ENCODE measurements at places on chromosomes 16 and 17.

GRCh38 chr16:78437352-78437968, 338.0 kb downstream of the WWOX start:
- DNase-seq, result peak; percentile 38

GRCh38 chr17:40099619-40100418, 570 bp downstream of the NR1D1 start:
- peak; percentile 37 for DNase-seq

DNA sequence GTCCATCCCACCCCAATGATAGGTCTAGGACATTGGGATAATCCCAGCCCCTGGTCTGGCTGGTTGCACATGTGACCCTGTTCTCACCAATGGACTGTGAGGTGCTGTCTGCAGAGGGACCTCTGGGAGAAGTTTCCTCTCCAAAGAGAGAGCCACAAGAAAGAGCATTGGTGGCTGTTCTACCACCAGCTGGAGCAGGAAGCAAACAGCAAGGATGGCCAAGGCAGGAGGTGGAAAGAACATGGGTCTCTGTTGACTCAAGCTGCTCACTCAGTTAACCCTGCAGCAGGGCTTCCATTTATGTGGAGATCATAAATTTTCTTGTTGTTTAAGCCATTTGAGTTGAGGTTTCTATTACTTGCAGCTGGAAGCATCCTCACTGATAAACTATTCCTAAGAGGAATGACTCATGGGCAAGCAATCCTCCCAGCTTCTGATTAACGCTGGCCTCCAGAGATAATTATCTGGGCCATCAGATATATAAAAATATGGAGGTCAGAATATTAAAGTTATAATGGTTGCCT, 52.6 kb downstream of the CYB5B start:
- no peak for DNase-seq

- DNase-seq, result no peak
These were observed 8.1 kb downstream of the MYOCD start for GRCh38 chr17:12673788-12674187.

DNA sequence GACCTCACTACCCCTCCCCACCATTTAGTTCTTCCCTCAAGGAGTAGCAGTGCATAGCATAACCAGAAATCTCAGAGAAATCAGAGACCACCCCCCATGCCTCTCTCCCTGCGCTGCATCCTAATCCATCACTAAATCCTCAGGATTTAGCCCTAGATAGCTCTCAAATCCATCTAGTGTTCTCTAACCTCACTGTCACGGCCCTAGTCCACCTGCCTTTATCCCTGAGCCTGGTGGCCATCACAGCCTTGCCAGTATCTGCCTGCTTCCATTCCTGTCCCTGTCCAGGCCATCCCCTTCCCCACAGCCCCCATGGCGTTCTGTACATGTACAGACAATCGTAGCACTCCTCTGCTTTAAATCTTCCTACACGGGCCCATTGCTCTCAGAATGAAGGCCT, 19.1 kb downstream of the CBLN1 start:
- DNase-seq, result no peak

DNA sequence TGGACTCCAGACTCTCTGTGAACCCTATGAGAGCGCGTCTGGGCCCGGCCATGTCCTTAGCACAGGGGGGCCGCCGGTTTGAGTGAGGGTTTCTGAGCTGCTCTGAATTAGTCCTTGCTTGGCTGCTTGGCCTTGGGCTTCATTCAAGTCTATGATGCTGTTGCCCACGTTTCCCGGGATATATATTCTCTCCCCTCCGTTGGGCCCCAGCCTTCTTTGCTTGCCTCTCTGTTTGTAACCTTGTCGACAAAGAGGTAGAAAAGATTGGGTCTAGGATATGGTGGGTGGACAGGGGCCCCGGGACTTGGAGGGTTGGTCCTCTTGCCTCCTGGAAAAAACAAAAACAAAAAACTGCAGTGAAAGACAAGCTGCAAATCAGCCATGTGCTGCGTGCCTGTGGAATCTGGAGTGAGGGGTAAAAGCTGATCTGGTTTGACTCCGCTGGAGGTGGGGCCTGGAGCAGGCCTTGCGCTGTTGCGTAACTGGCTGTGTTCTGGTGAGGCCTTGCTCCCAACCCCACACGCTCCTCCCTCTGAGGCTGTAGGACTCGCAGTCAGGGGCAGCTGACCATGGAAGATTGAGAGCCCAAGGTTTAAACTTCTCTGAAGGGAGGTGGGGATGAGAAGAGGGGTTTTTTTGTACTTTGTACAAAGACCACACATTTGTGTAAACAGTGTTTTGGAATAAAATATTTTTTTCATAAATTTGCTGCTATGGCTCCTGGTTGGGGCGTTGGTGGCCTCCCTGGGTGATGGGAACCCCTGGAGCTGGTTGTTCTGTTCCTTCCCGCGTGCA, 23.1 kb downstream of the STAT5A start:
- DNase-seq, result peak; percentile 52

- peak; percentile 84 for DNase-seq
These were observed 38.1 kb downstream of the SOST start for GRCh38 chr17:43720311-43721060.

DNA sequence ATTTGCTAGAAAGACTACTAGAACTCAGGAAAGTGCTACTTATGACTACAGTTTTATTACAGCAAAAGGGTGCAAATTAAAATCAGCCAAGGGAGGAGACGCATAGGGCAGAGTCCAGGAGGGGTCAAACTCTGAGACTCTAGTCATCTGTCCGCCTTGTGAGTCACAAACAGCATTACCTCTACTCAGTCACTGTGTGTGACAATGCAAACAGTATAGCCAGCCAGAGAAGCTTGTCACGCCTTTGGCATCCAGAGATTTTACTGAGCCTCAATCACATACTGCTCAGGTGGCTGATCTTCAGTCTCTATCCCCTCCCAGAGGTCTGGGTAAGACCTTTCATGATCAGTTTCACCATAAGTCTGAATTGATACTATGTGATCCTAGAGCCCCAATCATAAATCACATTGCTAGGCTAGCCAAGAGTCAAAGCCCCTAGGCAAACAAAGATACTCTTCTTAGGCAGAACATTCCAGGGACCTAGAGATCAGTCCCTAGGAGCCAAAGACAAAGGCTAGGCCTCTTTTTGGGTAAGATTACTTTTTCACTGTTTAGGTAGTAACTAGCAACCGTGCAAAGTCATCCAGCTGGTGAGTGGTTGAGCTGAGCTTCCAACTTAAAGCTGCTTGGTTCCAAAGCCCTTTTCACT, 48.8 kb upstream of the CLEC19A start:
- no peak for DNase-seq

DNA sequence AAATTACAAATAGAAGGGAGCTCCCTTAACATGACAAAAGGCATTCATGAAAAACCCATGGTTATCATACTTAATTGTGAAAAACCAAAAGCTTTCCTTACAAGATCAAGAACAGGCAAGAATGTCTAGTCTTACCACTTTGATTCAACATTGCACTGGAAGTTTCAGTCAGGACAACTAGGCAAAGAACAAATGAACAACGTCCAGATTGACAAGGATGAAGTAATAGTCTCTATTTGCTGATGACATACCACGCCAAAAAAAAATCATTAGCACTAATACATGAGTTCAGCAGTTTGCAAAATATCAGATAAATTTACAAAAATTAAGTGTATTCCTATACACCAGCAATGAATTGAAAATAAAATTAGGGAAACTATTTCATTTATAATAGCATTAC, 200.2 kb downstream of the TOX3 start:
- DNase-seq, result no peak

GRCh38 chr16:56424791-56425438, 430 bp downstream of the AMFR start:
- DNase-seq, result peak; percentile 40

DNA sequence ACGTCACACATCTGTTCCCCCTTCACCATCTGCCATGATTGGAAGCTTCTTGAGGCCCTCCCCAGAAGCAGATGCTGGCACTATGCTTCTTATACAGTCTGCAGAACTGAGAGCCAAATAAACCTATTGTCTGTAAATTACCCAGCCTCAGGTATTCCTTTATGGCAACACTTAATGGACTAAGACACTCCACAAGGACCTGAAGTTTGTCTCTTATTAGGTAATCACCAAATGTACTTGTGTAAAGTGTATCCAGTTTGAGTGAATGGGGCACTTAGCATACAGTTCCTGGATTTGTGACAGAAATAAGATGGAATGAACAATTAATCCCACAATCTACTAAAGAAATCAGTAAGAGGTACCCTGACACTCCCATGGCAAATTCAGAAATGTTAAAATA, 105.3 kb downstream of the SLC39A11 start:
- DNase-seq, result no peak

- no peak for DNase-seq
These were observed 83.1 kb downstream of the TNRC6C start for GRCh38 chr17:78041386-78042179.

- no peak for DNase-seq
These were observed 15.5 kb upstream of the CUEDC1 start for GRCh38 chr17:57970710-57971109.

- DNase-seq, result peak; percentile 17
These were observed 10.2 kb downstream of the LASP1 start for GRCh38 chr17:38879878-38880665.

- no peak for DNase-seq
These were observed 548.5 kb upstream of the SOX9 start for GRCh38 chr17:71572343-71572742.

DNA sequence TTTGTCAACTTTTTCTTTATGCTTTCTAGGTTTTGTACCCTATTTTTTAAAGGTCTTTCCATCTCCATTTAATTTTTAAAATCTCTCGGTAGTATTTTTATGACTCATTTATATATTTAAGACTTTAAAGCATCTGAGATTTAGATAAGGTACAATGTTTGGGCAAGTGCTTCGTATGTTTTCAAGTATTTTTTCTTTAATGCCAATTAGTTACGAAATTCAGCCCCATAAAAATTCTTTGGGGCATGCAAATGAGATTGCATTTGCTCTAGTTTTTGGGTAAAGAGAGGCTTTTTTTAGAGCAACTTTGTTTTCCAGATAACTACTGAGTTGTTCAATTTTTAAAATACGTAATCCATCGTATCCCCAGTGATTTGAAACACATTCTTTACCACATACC, 65.3 kb upstream of the CRHR1 start:
- DNase-seq, result no peak

- DNase-seq, result no peak
These were observed 16.9 kb downstream of the PLCG2 start for GRCh38 chr16:81796035-81796434.

DNA sequence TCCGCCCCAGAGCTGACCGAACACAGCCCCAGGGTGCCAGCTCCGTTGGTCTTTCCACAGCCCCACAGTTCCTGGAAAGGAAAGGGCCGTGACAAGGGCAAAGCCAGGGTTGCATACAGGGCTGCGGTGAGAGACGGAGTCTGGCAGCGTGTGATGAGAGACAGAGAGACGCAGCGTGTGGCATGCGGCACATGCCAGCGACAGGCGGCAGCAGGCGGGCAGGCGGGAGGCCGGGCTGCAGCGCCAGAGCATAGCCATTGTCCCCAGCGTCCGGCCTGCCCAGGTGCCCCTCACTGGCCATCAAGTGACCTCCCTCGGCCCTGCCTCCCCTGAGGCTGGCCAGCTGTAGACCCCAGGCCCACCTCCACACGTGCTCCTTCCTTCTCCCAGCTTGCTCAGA, 8.6 kb downstream of the RTN4RL1 start:
- no peak for DNase-seq

DNA sequence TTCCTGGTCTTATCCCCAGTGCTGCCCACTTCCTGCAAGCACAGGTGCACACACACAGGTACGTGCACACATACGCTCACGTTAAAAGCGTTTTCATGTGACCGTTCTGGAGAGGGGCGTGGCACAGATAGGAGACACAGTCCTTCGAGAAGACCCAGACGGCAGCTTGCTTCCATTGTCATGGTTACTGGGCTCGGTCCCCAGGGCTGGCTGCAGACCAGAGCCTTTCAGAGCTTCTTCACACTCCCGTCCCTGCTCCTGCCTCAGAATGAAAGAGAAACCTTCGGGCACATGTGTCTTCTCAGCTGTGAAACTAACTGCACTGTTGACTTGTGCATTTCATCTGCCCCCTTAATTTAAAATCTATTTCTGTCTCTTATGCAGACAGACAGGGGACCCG, 154.2 kb downstream of the PITPNC1 start:
- no peak for DNase-seq

GRCh38 chr17:65589321-65589720, 27.9 kb upstream of the AXIN2 start:
- no peak for DNase-seq

DNA sequence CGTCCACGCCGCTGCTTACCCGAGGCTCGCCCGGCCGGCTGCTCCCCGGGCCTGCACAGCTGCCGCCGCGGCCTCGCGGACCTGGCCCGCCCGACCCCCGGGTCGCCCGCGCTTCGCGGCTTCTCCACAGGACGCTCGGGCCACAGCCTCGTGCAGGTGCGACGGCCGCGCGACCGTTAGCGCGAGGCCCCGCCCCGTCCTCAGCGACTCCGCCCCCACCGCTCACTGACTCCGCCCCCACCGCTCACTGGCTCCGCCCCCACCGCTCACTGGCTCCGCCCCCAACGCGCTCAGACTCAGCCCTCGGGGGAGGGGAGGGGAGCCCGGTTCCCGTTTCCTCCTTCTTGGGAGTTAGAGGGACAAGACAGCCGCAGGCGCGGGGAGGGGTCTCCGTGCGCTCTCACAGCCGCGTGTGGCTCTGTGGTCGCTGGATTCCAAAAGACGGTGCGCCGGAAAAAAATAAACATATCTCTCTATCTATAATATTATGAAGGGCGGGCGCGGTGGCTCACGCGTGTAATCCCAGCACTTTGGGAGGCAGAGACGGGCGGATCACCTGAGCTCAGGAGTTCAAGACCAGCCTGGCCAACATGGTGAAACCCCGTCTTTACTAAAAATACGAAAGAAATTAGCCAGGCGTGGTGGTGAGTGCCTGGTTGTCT, at the start of gene MEIOB:
MEIOB (minus strand) TSS at position 191 of the 662 bp plus-strand sequence. CDS start 3,989 bp downstream, outside the sequence.
- peak; percentile 29 for DNase-seq

DNA sequence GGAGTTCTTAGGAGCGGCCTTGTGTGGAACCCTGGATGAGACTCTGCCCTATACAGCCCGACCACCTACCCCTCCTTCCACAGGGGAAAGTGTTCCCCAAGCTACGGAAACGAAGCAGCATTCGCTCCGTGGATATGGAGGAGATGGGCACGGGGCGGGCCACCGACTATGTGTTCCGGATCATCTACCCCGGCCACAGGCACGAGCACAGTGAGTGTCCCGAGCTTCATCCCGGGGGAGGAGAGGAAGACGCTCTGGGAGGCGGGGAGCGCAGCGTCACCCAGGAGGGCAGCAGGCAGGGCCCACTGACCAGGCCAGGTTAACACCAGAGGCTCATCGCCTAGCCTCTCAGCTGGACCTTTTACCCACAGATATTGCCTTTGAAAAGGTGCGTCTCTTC, 27.8 kb downstream of the SGSM2 start:
- DNase-seq, result no peak

DNA sequence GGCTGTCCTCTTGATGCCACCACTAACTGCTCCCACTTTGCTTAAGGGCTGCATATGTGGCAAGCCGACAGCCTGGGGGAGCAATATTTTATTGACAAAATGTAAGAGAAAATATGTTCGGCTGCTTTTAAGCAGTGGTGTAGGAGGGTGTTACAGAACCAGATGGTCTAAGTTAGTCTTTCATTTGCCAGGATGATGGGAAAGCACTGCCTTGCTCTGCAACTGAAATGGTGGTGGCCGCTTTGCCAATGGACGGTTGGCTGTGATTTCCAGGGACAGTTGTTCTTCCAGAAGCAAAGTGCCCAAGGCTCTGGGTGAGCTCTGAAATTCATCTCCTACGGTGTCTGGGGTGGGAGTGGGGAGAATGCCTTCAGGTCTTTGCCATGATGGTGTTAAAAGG, 469.3 kb downstream of the TOX3 start:
- DNase-seq, result no peak
